ENCODE measurements at places on chromosomes 11 and 22.

DNA sequence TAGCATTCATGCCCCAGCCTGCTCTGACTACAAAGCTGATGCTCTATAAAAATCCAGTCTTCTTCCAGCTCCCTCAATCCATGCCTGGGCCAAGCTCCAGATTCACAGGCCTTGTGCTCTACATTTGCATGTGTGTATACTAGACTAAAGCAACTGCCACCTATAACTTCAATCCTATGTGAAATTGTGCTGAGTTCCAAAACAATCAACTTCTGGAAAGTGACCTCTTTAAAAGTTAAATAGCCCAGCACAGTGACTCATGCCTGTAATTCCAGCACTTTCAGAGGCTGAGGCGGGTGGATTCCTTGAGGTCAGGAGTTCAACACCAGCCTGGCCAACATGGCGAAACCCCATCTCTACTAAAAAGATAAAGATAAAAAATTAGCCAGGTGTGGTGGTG lies 114.3 kb upstream of the ZC3H12C start:
- no peak for DNase-seq

GRCh38 chr22:19430890-19431541 lies 517 bp downstream of the HIRA start:
- DNase-seq: peak; percentile 28

DNA sequence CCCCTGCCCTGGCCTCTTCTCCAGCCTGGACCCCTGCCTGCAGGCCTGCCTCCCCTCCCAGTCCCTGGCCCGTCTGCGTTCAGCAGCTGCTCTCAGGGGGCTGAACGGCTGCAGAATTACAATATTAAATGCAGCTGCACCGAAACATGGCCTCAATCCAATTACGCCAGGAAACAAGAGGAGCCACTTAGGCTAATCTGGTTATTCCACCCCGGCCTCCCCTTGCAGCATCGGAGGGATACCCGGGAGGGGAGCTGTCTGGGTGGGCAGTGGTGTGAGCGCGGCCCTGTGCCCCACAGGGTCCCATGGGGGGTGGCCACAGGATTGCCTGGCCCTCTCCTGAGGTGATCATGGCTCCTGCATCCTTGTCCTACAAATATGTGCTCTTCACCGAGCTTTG lies 42.6 kb downstream of the FLRT1 start:
- no peak for DNase-seq

DNA sequence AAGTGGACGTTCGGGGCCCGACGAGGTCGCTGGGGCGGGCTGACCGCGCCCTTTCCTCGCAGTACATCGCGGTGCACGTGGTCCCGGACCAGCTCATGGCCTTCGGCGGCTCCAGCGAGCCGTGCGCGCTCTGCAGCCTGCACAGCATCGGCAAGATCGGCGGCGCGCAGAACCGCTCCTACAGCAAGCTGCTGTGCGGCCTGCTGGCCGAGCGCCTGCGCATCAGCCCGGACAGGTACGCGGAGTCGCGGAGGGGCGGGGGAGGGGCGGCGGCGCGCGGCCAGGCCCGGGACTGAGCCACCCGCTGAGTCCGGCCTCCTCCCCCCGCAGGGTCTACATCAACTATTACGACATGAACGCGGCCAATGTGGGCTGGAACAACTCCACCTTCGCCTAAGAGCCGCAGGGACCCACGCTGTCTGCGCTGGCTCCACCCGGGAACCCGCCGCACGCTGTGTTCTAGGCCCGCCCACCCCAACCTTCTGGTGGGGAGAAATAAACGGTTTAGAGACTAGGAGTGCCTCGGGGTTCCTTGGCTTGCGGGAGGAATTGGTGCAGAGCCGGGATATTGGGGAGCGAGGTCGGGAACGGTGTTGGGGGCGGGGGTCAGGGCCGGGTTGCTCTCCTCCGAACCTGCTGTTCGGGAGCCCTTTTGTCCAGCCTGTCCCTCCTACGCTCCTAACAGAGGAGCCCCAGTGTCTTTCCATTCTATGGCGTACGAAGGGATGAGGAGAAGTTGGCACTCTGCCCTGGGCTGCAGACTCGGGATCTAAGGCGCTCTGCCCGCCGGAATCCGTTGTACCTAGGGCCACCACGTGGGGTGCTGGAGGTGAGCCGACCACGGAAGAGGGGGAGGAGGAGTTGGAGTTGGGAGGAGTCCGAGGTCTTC lies 771 bp downstream of the MIF start:
- peak; percentile 82 for DNase-seq

GRCh38 chr11:3671334-3672254 lies at the start of gene CHRNA10:
CHRNA10 (minus strand) TSS chr11:3671384; CDS start chr11:3671312, 72 bp downstream.
- DNase-seq: no peak

- no peak for DNase-seq
Observed at GRCh38 chr11:120959189-120959588, 64.7 kb upstream of the TBCEL start.

GRCh38 chr11:69640995-69641581 lies at the start of gene CCND1:
CCND1 (plus strand) TSS chr11:69641156; CDS start chr11:69641314, 158 bp downstream.
- no peak for DNase-seq

GRCh38 chr22:40452730-40453487 lies 82.5 kb downstream of the SGSM3 start:
- DNase-seq: no peak

DNA sequence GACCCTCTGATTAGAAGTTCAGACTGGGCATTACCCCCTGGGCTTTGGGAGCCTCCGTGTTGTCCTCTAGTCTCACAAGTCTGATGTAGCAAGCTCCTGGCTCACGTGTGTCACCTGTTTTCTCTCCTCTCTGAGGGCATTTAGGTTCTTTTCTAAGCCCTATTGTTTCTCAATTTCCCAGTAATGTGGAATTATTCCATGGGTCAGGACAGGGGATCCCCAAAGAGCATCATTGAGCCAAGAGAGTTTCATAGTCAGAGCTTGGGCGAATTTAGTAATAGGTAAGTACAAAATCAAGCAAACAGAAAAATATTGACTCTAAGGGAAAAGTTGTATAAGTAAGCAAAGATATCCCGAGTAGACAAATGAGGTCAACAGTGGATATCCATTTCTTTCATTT lies 57.3 kb downstream of the PPP6R2 start:
- DNase-seq: no peak

DNA sequence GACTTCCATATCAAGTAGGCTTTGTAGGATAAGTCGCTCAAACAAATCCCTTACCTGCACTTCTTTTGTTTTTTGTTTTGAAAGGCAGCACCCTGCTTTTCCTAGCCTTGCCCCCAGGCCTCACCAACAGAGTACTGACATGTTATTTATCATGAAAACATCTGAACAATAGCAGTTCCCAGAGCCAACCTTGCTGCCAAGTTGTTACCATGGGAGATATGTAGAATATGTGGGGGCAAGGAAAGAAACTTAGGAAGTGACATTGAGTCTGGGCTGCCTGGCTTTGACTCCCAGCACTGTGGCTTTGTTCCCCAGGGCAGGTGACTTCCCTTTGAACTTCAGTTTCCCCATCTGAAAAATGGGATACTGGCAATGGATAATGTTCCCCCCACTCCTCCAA lies 53.4 kb upstream of the CRYBB3 start:
- no peak for DNase-seq

- no peak for DNase-seq
Observed at GRCh38 chr22:41762980-41763779, 37.3 kb upstream of the CCDC134 start.

GRCh38 chr11:47067401-47067800 lies 109.3 kb downstream of the ARFGAP2 start:
- DNase-seq: no peak

DNA sequence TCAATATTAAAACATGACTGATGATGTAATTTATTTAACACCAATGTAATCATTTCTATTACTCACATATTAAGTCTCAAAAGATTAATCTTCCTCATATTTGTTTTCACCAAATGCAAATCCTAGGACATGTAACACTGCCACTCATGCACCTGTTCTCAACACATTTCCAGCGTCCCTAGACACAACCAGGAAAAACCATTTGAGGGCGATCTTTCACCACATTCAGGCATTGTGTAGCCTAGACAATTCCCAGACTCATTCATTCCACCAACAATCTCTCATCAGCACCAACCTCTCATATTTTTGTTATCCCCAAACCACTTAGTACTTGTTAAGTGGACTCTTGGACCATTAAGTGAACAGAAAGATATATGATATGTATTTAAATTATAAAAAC lies 66.1 kb downstream of the SLC36A4 start:
- no peak for DNase-seq

- no peak for DNase-seq
Observed at GRCh38 chr22:26134654-26135330, 34.5 kb upstream of the SEZ6L start.

DNA sequence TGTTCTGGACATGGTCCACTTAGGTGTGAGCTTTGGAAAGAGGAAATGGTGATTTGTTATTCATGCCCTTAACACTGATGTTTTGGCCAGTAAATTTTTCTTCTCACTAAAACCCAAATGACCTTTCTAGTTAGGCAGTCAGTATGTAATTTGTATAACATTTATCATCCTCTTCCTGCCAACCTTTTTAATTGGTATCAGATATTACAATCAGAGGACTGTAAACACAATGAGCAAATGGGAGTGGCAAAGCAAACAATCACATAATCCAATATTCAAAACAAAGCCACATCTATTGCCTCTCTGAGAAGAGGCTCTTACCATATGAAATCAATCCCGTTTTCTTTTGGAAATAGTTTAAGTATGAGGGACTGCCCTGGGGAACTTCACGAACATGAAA lies 49.1 kb downstream of the BBOX1 start:
- DNase-seq: no peak

GRCh38 chr22:22812031-22812905 lies 75.3 kb upstream of the IGLL5 start:
- DNase-seq: no peak

GRCh38 chr11:2989006-2989405 lies 3.1 kb downstream of the NAP1L4 start:
- no peak for DNase-seq

GRCh38 chr22:44860311-44860710 lies 107.9 kb downstream of the ARHGAP8 start:
- no peak for DNase-seq

DNA sequence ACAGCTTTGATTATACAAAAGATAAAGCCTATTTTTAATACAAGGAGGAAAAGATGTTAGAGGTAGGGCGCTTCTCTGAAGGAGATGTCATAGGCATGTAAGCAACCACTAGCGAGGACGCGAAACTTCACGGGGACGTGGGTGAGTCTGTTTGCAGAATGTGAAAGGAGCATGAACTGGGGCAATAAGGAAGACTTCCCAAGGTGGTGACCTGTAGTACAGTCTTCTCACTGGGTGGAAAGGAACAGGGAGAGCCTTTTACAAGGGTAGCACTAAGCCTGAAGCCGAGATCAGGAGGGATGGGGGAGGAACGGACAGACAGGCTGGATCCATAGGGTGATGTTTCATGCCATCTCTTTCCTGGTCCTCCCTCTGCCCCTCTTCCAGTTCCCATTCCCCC lies 10.0 kb upstream of the MICAL2 start:
- no peak for DNase-seq

DNA sequence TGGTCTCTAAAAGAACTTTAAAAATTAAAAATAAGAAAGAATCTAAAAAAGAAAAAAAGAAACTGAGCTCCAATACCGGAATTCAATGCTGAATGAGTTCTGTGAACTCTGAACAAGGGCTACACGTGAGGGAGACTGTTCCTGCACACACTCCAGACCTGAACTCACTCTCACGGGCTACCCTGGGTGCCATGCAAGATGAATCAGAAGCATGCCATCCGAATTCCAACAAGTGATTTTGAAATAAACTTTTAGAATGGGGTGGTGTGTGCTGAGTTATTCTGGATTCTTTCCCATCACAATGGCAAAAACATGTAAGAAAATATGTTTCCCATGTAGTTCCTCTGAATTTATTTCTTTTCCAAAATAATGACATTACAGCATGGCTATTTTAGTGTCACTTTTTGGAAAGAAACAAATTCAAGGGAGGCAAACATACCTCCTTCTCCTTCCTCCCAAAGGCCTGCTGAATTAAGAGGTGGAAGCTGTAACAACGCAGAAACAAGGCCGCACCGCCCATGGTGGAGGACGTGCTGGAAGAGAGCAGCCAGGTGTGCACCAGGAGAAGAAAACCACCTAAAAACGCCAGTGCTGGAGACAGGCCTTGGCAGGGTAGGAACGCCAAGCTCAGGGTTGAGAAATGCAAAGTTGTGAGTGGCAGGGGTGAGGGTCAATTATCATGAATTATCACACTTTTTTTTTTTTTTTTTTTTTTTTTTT lies 63.2 kb upstream of the ARFGAP3 start:
- no peak for DNase-seq

GRCh38 chr22:49433717-49434611 lies 393.7 kb downstream of the BRD1 start:
- DNase-seq: no peak

DNA sequence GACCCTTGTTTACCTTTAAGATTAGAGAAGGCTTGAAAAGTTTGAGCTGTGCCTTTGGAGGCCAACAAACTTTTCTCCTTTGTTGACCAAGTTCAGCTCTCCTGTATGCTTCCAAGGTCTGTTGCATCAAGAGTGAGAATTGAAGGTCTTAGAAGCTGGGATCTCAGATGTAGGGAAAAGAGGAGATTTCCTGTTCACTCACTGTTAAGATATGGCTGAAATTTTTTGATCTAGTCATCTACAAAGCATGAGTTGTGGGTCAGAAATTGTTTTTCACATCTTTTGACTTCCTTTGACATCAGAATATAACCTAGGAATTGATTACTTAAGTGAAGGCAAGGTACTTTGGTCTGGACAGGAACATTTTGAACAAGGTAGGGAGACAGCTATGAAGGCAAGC lies 12.1 kb downstream of the OR51B4 start:
- DNase-seq: no peak

GRCh38 chr22:43085658-43086606 lies 3.3 kb downstream of the TTLL1 start:
- DNase-seq: no peak

DNA sequence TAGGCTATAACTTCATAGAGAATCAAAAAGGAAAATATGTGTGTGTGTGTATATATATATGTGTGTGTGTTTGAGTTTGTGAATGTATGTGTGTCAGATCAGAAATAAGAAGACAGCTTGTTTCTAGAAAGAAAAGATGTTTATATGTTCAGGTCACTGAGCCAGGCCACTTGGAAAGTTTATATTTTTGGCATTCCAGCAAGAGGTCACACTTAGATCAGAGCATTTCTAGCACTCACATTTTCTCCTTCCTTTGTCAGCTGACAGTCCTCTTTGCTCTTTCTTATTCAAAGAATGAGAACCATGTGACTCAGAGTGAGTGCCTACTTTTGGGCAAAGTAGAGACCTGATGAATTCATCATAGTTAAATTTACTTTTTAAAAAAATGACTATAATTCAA lies 22.9 kb downstream of the RAB38 start:
- DNase-seq: no peak

DNA sequence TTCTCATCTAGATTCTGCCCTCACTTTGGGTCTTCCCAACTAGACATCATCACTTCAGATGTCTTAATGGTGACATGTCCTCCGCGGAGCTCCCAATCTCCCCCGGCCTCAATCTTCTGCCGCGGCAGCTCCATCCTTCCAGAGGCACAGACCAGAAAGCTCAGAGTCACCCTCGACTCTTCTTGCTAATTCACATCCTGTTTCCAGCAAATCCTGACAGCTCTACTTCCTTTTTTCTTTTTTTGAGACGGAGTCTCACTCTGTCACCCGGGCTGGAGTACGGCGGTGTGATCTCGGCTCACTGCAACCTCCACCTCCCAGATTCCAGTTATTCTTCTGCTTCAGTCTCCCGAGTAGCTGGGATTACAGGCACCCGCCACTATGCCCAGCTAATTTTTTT lies 54.5 kb downstream of the CACNG2 start:
- DNase-seq: no peak
